Ovary (tissue), 10 donors: ENCODE measurements at places on chromosomes 7 and 10. TPM values are rescaled to one million over a fixed set of nuclear protein-coding genes. Genes with fewer than 3 reads are reported as not detected.

The CAMK1D gene
- 11.7 TPM for total RNA-seq

The UPK3BL1 gene
- 18.1 TPM for total RNA-seq

DNA sequence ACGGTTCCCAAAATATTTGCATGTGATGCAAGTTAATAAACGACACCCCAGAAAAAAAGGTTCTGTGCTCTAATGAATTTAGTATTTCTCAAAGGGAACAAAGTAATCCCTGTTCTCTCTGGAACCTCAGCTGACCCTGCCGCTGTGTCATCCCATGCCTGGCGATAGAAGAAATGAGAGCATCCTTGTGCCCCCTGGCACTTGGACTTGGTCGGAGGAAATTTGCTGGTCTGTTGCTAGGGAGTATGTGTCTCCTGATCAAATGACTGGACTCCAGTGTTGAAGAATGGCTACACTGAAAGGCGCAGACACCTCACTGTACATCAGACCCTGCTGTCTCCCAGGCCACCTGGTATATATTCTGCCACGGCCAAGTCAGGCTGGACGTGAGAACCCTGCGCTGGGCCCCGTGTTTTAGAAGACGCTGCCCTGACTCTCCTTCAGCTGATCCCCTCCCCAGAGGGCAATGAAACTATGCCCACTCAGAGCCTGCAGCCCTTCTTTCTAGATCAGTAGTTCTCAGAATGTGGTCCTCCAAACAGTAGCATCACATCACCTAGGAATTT lies 67.2 kb downstream of the THNSL1 start:
- no peak for DNase-seq

The SHTN1 gene
- total RNA-seq, result 20.5 TPM

GRCh38 chr10:35208949-35209613 lies 82.4 kb downstream of the CREM start:
- DNase-seq, result no peak

DNA sequence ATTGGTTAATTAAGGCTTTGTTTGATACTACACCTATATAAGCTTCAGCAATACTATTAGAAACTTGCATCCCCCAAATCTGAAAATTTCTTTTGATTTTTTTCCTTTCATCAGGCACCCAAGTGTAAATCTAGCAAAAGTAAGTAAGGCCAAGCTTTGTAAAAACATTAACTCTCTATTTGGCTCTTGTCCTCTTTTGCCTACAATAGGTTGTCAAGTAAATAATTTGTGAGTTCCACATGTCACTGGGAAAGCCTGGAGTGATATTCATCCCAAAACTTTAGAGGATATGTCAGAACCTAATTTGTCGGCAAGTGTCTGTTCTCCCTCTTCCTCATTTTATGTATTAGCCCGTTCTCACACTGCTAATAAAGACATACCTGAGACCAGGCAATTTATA lies 492.4 kb downstream of the IPMK start:
- no peak for DNase-seq

GRCh38 chr10:99852481-99853213 lies 70.2 kb downstream of the ABCC2 start:
- DNase-seq, result no peak

DNA sequence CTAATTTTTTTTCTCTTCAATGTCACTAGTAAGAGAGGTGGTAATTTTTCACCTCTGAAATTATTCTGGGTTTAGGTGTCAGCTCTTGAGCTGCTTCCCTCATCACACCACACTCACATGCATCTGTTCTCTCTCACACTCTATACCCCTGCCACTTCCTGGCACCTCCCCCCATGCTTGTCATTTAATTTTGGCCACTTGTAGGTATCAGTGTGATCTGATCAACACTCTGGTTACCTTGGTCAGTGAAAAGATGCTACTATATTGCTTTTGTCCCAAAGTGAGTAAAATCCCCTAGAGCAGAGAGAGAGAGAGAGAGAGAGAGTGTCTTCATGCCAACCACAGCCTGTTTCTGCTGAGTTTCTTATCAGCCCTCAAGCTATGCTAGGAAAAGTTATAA lies 42.5 kb downstream of the STK17A start:
- no peak for DNase-seq

DNA sequence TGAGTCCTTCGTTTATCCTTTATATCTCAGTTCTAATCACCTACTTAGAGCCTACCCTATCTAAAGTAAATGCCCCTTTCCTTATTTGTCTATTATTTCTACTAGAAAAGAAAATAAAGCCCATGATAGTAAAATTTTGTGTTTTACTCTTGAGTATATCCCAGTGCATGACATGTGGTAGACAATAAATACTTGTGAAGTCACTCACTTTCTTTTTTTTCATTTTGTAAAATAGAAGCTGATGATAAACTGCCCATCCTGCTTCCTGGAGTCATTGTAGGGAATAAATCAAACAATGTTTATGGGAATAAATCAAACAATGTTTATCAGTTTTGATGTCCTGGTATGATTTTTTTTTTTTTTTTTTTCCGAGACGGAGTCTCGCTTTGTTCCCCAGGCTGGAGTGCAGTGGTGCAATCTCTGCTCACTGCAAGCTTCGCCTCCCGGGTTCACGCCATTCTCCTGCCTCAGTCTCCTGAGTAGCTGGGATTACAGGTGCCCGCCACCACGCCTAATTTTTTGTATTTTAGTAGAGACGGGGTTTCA lies 36.1 kb downstream of the BTRC start:
- no peak for DNase-seq

- DNase-seq, result no peak
These were observed 80.2 kb downstream of the KCND2 start for GRCh38 chr7:120353171-120353570.

GRCh38 chr7:11726001-11726793 lies 105.8 kb downstream of the THSD7A start:
- no peak for DNase-seq

DNA sequence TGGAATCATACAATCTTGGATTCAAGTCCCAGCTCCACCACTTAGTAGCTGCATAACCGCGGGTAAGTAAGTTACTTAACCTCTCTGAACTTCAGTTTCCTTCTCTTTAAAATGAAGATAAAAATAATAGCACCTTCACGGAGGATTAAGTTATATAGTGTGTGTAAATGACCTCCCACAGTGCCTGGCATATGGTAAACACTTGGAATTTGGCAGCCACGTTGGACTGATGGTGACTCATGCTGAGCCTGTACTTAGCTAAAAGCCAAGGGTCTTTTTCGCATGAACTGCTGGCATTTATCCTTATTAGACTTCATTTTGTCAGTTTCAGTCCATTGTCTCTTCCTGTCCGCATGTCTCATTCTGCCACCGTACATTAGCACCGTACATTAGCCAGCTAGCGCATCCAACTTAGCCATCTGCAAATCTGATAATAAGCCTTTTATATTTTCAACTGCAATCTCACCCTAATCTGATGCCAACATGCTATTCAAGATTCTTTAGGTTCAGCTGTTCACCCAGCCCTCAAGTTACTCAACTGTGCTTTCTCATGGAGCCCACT lies 11.2 kb downstream of the SLC13A4 start:
- no peak for DNase-seq

DNA sequence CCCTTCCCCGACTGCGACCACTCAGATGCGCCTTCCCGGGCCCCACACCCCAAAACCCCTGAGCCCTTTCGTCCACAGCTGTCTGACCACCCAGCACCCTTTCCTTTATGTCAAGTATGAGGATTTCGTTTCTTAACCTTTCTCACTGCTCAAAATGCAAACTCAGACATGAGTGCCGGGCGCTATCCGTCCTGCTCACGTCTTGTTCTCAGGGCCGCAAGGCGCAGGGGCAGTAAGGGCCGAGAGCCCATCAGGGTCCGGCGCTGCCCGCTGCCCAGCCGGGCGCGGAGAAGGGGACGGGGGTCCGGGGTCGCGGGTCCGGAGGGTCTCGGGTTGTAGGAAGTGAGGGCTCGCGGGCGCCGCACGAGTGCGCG lies 670 bp upstream of the RBM33 start:
- DNase-seq, result no peak

GRCh38 chr7:12954380-12955033 lies 267.1 kb downstream of the ARL4A start:
- no peak for DNase-seq

DNA sequence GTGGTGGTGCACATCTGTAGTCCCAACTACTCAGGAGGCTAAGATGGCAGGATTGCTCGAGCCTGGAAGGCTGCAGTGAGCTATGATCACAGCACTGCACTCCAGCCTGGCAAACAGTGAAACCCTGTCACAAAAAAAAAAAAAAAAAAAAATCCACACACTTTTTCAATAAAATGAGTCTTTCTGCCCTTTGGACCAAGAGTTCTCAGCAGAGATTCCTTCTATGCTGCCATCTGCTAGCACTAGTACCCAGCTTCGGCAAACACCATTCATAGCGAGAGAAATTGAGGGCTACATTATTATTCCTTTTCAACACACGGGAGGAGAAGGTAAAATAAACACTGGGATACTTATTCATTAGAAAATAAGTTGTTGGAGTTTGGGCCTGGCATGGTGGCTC lies 43.4 kb upstream of the CCDC7 start:
- DNase-seq, result no peak

- DNase-seq, result no peak
These were observed 315.3 kb downstream of the LHFPL3 start for GRCh38 chr7:104643587-104644217.

- DNase-seq, result no peak
These were observed 57.3 kb upstream of the ZEB1 start for GRCh38 chr10:31261511-31262311.

The EN2 gene
- total RNA-seq, result 1.8 TPM

DNA sequence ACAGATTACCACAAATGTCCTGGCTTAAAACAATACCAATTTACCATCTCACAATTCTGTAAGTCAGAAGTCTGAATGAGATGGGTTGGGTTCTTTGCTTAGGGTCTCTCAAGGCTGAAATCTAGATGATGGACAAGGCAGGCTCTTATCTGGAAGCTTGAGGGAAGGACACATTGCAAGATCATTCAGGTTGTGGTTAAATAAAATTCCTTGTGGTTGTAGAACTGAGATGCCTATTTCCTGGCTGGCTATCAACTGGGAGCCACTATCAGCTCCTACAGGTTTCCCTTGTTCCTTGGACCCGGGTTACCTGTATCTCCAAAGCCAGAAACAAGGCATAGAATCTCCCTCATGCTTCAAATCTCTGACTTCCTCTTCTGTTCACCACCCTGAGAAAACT lies 148.4 kb downstream of the MDFIC start:
- DNase-seq, result no peak

- DNase-seq, result no peak
These were observed 264.4 kb upstream of the TCERG1L start for GRCh38 chr10:131575877-131576276.

GRCh38 chr7:2290877-2291276 lies 23.4 kb downstream of the SNX8 start:
- no peak for DNase-seq

DNA sequence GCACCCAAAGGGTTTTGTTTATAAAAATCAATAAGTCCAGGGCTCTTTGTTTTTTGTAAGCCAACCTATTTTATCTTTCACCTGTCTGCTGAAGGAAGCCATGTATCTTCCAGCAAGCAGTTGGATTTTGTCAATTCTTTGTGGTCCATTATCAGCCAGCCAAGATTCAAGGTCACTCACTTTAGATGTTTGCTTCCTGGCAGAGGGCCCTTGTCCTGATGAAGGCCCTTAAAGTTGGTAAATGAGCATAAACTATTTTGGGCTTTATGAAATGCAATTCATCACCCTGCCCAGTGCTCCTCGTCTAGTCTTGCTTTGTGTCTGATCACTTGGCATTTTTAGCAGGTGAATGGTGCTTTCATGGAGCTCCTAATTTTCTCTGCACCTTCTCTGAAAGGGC lies 1004.2 kb downstream of the GRID1 start:
- DNase-seq, result no peak
